ENCODE measurements at places on chromosomes 16 and 17.

DNA sequence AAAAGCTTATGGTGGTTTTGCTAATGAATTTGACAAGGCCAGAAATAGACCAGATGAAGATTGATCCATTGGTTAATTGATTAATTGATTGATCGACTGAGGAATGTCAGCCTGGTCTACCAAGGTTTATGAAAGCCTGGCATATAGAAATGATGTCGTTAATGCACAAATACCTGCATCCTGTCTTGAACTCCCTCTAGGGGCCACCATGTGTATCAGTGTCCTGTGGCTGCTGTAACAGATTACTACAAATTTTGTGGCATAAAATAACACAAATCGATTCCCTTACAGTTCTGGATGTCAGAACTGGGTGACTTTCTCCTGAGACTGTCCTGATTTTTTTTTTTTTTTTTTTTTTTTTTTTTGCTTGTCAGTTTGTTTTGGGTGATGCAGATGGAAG is 553.2 kb downstream of the MAF start:
- DNase-seq = no peak

DNA sequence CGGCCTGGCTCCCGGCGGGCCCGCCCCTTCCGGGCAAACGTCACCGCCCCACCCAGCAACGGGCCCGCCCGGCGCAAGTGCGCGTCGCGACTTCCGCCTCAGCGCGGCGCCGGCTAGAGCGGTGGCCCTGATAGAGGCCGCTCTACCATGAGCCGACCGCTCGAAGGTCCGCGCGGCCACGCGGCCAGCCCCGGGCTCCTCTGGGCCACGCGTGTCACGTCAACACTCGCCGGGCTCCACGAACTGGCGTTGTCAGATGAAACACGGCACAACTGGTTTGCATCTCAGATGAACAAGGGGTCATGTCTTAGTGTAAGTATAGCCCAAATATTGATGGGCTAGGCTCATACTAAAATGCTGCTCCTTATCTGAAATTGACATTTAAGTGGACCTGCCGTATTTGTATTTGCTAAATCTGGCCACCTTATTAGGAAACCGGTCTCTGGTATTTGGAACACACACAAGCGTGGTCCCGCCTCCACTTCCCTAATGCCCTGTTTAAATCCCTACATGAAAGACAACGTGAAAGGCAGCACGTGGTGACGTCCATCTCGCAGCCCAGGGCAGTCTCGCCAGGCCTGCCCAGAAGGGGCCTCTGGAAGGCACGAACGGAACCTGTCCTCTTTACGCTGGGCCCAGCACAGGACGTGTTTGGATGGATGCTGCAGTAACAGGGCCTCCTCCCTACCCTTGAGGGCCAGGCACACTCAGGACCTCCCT is at the start of gene ZNF598:
Gene ZNF598 (minus strand): TSS at position 31 of the 720 bp plus-strand sequence.
- peak; percentile 73 for DNase-seq

- no peak for DNase-seq
Observed at GRCh38 chr17:78306913-78307312, 53.0 kb downstream of the SOCS3 start.

DNA sequence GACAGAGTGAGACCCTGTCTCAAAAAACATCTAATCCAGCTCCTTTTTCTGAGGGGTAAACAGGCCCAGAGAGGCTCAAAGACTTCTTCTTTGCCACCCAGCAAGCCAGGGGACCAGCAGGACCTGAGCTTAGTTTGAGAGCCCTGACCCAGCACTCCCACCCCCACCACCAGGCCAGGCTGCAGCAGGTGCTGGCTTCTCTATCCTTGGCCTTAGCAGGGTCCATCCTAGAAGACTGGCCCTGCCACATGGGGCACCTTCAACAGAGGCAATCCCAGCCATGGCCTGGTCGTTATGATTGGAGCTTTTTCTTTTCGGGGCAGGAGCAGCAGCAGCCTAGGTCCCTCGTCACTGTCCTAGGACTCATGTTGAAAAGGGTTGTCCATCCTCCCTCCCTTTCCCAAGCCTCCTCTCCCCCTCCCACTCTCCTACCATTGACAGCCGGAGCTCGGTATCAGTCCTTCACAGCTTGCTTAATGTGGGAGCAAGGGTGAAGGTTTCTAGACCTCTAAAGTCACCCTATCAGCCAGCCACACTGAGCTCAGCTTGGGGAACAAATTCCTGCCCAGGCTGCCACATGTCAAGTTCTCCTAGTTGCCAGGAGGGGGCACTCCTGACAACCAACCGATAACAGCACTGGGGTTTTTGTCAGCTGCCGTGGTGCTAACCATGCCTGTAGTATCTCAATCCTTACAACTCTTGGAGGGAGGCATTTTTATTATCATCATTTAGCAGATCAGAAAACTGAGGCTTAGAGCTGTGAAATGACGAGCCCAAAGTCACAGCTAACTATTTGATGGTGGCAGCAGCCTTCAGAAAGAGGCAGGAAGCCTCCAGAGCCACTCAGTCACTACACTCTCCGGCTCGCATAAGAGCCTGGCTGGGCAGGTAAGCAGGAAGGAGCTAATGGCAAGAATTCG is 11.2 kb downstream of the MRPL27 start:
- no peak for DNase-seq

GRCh38 chr17:35817196-35817595 is 7.9 kb downstream of the TAF15 start:
- no peak for DNase-seq

GRCh38 chr17:61821655-61822054 is 41.7 kb downstream of the BRIP1 start:
- no peak for DNase-seq

DNA sequence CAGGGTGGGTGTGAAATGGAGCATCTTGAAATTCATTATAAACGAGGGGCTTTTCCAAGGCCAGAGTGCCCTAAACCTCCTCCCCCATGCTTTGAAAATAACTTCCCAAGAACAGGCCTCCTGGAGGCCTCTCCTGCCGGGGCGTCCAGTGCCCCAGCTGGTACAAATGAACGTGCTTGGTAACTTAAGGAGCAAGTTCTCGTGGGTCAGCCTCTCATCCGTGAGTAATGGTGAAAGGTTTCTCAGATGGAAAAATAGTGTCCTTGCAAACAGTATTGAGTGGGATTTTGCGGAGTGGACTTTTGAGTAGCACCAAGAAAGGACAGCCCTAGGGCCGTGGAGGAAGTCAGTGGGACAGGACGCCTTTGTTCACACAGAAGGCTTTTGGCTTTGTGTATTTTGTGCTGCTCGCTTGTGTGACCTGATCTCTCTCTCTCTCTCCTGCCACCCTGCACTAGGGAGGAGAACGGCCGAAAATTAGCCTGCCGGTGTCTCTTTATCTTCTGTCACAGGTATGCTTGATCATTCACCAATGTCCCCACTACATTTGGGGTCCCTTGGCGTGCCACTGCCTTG is 34.6 kb downstream of the CLEC16A start:
- DNase-seq = no peak

- DNase-seq = no peak
Observed at GRCh38 chr16:86573215-86573614, 5.1 kb upstream of the FOXL1 start.

- no peak for DNase-seq
Observed at GRCh38 chr17:4600563-4600962, 16.2 kb downstream of the SMTNL2 start.

DNA sequence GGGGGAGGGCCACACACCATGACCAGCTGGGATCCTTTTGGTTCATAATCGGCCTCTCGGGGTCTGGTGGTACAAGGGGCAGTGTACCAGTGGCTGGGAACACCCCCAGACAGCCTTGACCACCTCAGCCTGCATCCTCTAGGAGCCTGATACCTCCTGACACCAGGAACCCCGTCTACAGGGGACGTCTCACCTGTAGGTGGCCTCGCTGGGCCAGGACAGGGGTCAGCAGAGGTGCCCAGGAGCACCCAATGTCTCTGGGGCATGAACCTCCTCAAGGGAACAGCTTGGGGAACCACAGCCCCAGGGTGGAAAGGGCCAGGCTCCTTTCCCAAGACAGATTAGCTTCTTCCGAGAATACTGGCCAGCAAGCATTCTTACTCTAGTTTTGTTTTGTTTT is 2.5 kb upstream of the METRNL start:
- no peak for DNase-seq

DNA sequence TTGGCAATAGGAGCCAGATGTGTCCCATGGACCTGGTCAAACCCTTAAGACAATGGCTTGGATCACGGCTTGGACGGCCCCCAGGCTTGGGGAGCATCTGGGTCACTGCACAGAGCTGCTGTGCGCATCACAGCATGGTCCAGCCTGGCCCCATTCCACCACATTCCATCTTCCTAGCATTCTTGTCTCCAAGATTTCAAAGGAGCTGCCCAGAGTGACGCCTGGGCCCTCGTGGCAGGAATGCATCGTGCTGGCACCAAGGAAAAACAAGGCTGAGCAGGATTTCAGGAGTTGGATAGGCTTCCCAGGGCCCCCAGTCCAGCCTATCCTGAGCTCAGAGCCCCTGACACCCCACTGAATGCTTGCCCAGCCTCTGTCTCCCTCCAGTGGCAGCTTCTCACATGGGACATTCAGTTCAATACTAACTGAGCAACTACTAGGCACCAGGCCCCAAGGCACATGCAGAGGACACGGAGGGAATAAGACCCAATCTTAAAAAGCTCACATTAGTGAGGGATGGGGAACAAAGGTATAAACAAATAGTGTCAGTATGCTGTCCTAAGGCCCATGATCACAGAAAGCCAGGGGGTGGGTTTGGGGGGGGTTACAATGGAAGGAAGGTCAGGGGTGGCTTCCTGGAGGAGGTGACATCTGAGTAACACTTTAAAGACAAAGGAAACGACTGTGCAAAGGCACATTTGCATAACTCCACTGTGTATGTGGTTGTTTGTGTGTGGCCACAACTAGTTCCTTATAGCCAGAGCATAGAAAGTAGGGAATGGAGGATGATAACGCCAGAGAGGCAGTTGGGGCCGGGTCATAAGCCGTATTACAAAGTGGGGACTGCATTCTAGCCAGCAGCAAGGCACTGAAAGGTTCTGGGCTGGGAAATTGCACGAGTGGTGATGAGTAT is 34.1 kb downstream of the TK2 start:
- no peak for DNase-seq

- no peak for DNase-seq
Observed at GRCh38 chr16:86971251-86971650, 345.9 kb downstream of the C16orf95 start.

GRCh38 chr16:1946495-1947368 is 3.7 kb upstream of the MSRB1 start:
- no peak for DNase-seq

DNA sequence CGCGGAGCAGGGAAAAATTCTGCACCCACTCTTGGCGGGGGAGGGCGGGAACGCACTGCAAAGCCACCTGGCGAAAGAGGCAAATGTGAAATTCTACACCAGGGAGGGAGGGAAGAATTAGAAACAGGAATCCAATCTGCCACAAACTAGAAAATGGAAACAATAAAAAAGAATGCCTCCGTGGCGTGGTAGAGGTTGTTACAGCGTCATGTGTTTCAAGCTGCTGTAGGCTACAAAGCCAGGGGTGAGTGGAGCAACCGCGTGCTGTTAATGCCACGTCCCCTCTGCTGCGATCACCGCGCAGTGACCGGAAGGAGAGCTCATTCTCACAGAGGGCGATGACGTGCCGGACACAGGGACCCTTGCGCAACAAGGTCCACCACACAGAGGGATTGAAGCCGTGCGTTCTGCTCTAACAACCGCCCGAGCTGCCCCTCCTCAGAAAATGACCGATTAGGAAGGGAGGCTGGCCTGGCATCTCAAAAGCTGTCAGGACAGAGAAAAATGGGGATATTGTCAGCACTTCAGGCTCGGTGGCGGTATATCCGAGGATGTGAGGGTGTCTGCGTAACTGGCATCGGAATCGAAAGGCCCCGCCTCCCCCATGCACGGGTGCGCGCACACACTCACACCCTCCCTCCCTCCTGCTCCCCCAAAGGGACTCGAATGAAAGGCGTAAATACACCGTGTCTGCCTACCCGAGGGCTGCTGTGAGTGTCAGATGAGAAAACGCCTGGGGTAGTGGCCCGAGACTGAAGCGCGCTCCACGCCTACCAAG is 70.8 kb upstream of the TNRC6C start:
- peak; percentile 58 for DNase-seq

DNA sequence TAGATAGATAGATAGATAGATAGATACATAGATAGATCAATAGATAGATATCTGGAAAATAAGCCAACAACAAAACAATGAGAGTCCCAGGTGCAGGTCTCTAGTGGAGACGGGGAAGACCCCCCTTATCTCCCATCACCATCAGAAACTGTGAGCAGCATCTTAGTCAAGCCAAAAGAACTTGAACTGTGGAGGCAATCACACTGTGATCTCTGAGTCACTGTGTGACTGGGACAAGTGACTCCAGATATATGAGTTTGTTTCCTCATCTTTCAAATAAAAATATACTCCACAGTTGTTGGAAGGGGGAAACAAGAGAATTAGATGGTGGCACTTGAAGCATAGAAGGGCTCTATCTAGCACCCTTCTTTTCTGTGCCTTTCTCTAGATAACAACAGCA is 42.1 kb downstream of the NOG start:
- no peak for DNase-seq

DNA sequence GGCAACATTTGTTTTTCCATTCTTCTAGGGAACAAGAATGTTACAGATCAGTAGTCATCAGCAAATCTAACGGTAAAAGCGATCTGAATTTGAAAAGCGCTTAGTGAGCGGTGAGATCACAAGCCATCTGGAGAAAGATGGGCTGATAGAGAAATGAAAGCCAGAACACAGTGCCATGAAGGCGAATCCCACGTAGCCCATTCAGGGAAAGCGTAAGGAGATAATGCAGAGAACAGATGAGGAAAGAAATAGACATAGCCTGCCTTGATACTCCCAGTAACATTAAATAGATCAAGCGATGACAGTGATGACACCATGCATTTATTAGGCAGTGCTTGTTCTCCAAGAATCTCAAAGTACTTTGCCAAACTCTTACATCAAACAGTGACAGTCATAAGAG is 183.1 kb upstream of the PSMD7 start:
- no peak for DNase-seq

DNA sequence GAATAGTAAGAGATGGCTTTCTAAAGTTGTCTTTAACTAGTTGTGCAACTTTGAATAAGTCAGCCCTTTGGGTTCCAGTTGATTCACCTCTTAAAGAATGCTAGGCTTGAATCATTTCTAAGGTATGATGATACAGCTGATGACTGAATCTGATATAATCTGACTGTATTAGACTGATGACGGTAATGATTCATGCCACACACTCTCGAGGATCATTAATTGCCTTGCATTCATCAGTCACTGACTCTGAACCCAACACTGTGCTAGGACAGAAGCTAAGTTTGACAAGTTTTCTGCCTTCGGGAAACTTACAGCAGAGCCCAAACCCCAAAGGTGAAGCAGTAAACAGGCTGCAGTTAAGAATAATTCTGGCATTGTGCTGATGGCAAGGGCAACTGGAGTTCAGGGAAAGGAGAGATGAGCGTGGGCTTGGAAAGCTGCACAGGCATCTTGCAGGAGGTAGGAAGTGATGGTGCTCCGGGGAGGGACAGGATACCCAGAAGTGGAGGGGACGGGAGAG is 25.8 kb downstream of the ASIC2 start:
- no peak for DNase-seq

- DNase-seq = no peak
Observed at GRCh38 chr16:82331974-82332750, 162.1 kb upstream of the MPHOSPH6 start.
